Adipocyte (in vitro differentiated cells): ENCODE measurements at places on chromosomes 2 and 18.

DNA sequence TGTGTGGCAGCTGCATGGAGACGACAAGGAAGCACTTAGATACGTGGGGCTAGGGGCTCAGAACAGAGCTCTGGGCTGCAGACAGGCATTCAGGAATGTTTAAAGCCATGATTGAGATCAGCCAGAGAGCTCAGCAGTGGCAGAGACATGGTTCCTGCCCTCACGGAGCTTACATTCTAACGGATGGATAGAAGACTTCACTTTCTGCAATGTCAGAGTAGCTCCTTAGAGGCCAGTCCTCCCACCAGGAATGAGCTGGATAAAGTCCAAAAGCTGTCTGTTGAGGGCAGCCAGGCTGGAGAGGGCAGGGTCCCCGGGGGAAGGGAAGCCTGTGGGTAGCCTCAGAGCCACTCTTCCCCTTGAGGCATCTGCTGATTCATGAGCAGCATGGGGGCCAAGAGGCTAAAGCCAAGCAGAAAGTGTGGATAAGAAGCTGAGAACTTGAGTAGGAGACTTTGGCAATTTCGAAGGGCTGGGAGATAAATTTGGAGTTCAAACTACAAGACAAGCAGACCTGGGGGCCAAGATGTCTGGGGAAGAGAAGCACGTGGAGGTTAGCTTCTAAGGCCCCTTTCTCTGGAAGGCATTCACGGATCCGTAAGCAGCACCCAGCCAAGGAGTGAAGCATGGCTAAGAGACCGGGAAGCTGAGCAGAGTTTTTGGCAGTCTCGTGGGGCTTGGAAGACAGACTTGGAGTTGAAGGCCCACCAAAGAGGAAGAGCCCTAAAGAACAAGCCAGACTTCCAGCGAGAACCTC, 9.7 kb upstream of the CIB4 start:
- DNase-seq = no peak

DNA sequence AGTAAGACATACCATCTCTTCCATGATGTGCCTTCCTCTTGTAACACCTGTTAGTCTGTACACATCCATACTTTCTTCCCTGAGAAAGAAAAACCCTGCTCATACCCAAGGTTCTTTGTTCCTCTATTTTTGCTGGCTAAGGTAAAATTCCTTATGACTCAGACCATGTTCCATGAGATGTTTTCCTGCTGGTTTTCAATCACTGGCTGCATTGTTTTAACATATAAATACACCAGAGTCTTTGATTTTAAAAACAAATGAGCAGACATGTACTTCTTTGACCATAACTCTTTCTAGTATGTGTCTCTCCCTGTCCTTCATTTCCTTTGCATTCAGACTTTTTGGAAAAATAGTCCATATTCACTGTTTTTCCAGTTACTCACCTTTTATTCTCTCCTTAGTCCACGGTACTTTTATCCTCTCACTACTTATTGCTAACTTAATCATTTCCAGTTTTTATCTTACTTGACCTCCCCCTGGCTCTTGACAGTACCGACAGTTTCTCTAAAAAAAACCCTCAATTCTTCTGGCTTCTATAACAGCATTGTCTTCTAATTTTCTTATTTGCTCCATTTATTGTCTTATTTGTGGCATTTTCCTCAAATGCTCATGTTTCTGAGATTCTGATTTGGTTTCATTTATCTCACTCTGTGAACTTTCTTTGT, 4.3 kb downstream of the VAPA start:
- DNase-seq = peak; percentile 34

- no peak for DNase-seq
Measured at GRCh38 chr2:147416099-147416498, 428.7 kb upstream of the ACVR2A start.

- DNase-seq = peak; percentile 72
Measured at GRCh38 chr2:165067643-165068486, 112.5 kb upstream of the SLC38A11 start.

GRCh38 chr2:135409436-135409835, 121.6 kb downstream of the ZRANB3 start:
- DNase-seq = no peak

DNA sequence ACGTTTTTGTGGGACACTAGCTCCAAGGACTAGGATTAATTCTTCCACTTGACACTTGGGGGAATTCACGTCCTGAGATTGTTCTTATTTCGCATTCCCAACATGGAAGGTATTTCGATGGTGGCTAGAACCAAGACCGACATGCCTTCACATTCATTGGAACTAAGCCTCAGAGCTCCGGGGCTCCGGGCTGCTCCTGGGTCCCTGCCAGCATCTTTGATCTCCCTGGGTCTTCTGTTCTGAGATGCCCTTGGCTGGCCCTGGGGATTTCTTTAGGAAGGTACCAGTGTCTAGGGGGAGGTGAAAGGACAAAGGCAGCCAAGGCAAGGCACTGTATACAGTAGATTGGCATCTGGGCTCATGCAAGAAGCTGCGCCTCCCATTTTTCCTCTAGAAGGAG, 76.8 kb downstream of the DYSF start:
- no peak for DNase-seq
